ENCODE measurements at places on chromosomes 7 and 10. TPM values are rescaled to one million over a fixed set of nuclear protein-coding genes. Genes with fewer than 3 reads are reported as not detected.

GRID2IP gene
- total RNA-seq = 0.12 TPM

CDC14C gene
- not detected for total RNA-seq

DNA sequence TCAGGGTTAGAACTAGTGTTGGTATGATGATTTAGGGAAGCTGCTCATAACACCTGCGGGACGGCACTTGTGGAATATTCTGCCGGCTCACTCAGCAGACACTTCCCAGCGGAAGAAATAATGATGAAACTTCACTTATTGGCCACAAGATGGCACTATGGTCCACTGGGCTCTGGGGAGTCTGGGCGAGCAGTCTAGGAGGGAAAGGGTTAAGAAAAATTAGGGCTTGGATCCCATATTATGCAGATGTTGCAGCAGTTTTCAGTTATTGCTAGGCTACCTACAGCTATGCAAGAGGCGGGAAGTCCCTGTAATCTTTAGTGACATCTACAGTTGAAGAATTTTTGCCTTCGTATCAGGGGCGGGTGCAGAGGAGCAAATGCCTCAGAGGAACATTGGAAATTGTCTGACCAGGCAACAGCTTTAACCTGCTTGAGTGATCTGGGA is 238.7 kb upstream of the PRSS58 start:
- peak; percentile 55 for ATAC-seq

DNA sequence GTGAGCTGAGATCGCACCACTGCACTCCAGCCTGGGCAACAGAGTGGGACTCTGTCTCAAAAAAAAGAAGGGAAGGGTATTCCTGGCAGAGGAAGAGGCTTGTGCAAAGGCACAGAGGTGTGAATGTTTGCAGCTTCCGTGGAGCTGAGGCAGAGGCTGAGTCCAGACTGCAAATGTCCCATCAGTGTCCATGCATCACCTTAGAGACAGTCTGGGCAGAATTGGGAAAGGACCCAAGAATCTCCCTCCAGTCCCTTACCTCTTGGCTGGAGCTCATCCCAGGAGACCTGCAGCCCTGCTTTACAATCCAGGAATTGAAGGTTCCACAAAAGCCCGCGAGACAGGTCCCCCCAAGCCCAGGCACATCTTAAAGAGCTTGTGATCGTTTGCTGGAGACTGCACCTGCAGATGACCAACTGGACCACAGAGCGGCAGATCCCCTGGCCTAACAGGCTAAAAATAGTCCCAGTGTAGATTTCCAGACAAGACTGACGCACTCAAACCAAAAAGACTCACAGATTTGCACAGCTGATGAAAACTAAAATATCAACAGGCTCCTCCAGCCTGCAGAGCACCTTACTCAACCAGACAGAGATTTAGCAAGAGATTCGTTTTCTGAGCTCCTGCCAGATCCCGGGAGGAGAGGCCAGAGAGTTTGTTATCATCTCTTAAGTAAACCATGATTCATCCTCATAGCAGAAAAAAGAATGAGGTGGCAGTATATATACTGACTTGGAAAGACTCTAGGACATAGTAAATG is 22.9 kb upstream of the NANOS1 start:
- peak; percentile 87 for ATAC-seq

- peak; percentile 82 for ATAC-seq
Observed at GRCh38 chr7:44797329-44798258, 1.1 kb downstream of the PPIA start.

GRCh38 chr7:47024991-47025390 is 556.9 kb downstream of the TNS3 start:
- ATAC-seq = no peak

DNA sequence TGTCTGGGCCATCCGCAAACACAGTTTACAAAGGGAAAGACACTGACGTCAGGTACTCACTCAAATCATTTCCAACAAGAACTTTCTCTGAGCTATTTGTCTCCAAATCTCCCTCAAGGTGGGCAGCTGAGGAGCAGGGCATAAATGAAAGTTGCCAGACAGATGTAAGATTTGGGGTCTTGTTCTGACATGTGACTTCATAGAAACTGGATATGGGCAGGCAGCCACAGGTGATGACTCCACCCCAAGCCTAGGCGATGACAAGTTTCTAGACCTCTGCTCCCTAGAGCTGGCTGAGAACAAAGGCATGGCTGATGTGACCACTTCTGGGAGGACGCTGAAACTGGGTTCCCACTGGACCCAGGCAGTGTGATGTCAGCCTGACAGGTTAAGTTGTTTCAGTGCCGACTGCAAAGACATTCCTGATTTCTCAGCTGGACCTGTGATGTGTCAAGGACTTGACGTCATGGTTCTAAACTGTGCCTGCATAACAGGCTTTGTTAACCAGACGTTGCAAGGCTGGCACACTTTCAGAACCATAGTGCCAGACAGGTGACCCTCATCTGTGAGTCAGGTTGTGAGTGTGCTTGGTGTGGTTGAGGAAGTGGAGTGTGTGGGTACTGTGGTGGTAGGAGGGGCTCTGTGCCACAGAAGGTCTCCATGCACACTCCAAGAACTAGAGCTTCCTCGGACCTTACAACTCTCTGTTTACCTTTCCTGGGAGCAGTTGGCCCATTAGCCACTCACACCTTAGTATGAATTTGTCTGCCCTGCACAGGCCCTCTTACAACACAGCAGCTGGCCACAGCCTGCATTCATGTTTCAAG is 39.9 kb upstream of the EBF3 start:
- ATAC-seq = no peak

DNA sequence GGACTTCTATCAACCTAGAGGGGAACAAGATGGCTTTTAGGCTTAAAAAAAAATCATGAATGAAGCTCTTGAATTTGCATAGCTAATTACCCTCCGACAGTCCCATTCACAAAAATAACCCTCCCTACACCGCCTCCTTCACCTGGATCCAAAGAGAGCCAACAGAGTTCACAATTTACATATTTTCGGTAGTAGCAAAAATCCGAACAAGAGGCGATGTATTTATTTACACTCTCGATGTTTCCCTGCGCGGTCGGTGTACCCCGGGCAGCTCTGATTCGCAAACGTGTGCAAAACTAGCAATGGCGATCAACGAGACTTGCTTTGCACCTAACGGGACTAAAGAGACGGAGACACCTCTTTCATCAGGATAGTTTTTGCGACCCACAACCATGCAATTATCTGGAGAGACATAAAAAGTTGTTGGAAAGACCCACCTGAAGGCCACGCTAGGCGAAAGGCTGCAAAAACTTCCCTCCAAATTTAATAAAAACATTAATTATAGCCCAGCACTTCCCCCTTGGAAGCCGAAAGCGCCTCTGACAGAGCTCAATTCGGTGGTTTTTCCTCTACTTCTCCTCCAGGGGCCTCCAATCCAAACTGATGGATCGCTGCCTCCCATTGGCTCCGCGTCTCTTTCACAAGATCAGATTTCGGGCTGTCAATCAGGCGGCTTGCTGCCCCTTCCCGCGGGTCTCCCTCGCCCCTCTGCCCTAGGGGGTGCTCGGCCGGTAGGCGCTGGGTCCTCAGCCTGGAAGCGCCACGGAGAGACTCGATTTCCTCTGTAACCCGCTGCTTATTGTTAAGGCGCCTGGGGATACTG is at the start of gene ETV1:
Gene ETV1 (minus strand): TSS at position 541 of the 823 bp plus-strand sequence. CDS start 614 bp downstream, outside the sequence.
- ATAC-seq = no peak

- no peak for ATAC-seq
Observed at GRCh38 chr7:112880818-112881418, 90.7 kb upstream of the TMEM168 start.

DNA sequence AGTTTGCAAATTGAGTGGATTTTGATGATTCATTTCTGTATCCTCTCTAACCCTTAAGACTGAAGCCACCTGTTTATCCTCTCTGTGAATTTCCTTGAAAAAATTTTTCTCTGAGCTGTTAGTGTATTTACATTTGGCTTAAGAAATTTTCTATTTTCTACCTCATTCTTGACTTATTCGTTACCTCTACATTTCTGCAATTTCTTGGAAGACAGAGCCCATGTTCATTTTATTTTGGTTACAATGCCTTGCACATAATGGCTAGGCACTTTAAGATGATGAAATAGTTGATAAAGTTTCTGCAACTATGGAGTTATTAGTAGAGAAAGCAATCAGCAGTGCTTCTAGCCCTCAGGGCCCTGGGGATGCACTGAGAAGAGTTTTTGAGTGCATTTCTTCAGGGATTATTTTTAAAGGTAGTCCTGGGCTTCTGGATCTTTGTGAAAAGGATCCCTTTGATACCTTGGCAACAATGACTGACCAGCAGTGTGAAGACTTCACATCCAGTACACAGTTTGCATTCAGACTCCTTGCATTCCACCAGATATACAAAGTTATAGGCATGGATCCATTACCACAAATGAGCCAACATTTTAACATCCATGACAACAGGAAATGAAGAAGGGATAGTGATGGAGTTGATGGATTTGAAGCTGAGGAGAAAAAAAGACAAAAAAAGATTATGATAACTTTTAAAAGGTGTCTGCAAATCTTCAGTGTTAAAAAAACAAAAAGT is 68.2 kb downstream of the CH25H start:
- no peak for ATAC-seq

GRCh38 chr7:103851357-103851756 is 138.1 kb downstream of the RELN start:
- no peak for ATAC-seq
